ENCODE measurements at places on chromosomes 5 and 9.

GRCh38 chr5:17727098-17727497 lies 92.8 kb downstream of the TAF11L14 start:
- no peak for DNase-seq

- no peak for DNase-seq
Measured at GRCh38 chr9:11269036-11269435, 656.2 kb upstream of the PTPRD start.

DNA sequence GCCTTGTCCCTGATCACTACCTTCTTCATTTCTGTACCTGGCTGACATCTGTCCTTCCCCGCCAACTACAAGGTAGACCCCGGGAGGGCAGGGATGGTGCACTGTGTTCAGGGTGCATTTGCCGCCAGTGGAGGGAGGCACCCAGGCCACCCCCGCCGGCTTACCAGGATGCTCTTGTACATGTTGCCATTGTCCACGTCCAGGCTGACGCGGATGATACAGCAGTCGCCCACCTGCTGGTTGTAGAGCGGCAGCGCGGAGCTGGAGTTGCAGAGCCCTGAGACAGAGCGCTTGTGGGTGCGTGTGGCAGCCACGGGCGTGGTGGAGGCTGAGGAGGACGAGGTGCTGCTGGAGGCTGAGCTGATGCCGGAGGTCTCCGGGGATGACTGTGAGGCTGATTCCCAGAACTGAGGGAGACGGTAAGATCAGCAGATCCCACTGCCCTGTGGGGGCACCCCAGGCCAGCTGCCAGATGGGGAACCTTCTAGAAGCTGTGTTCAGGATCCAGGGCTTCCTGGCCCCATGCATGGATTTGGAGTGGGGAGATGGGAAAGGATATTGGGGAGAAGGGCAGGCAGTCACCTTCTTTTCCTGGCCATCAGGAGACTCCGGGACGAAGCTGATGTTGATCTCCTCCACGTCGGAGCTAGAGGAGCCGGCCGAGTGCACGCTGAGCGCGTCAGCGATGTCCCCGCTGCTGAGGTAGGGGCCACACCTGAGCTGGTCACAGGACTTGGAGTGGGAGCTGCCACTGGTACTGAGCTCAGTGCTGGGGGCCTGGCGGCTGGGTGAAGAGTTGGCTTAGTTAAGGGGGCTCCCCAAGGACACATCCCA lies 19.5 kb downstream of the RALGDS start:
- DNase-seq: no peak

DNA sequence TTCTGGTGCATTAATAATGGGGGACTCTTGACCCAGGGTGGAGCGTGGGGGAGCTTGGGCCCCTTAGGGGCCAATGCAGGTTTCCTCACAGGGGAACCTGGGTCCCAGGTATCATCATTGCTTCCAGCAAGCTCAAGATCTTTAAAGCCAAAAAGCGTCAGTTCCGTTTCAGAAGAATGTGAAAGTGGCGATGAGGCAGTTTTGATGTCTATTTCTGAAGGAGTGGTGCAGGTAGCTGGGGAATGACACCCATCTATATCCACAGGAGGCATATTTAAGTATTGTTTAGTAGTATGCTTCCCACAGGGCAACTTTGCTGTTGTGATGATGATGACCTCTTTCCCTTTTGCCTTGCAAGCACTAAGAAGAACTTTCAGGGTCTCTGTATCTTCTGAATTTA lies 10.8 kb downstream of the ANKRD34B start:
- no peak for DNase-seq

GRCh38 chr9:26786564-26786963 lies 106.0 kb downstream of the CAAP1 start:
- DNase-seq: no peak

GRCh38 chr5:62314213-62314830 lies 8.3 kb downstream of the KIF2A start:
- no peak for DNase-seq

DNA sequence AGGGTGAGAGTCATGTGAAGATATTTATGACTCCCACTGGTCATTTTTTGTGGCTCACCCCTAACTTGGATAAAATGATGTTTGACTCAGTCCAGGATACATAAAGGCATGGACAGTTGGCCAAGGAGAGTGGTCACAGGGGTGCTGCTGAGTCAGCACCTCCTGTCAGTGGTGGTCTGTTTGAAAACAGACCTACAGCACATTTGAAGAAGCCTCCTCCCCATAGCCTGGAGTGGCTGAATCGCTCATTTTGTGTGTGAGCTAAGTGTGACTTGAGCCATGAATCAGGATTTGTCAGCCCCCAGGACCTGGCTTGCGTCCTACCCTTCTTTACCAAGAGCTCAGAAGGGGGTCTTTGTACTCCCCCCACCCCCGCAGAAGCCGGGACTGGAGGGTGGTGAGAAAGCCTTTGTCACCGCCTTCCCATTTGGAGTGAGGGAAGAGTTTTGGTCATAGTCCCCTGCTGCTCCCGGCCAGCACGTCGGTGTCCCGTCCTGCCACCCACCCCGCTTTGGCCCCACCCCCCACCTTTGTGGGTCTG lies 35.6 kb downstream of the TRIO start:
- no peak for DNase-seq

- no peak for DNase-seq
Measured at GRCh38 chr9:16752601-16753000, 117.9 kb downstream of the BNC2 start.

GRCh38 chr5:130068988-130069387 lies 164.7 kb downstream of the CHSY3 start:
- no peak for DNase-seq

Data from cortex of kidney (tissue), 1 donor.